ENCODE measurements at places on chromosomes 7 and 10. TPM values are rescaled to one million over a fixed set of nuclear protein-coding genes. Genes with fewer than 3 reads are reported as not detected.

SLC26A5 gene
- total RNA-seq = 0.23 TPM

PLCE1 gene
- total RNA-seq = 3.5 TPM

SPDYE5 gene
- 0.09 TPM for total RNA-seq

GRID2IP gene
- 0.86 TPM for total RNA-seq

RNF32 gene
- 1.8 TPM for total RNA-seq

CDC14C gene
- not detected for total RNA-seq

BLNK gene
- total RNA-seq = 43.9 TPM

WDFY4 gene
- total RNA-seq = 8.7 TPM

TMEM140 gene
- 19.4 TPM for total RNA-seq

EN2 gene
- not detected for total RNA-seq

IFIT1B gene
- not detected for total RNA-seq

DMBT1 gene
- total RNA-seq = 5.4 TPM

AGAP9 gene
- total RNA-seq = 10.8 TPM

NEURL1 gene
- 4.9 TPM for total RNA-seq

OR2A7 gene
- total RNA-seq = 4.8 TPM

NEUROG3 gene
- total RNA-seq = not detected

SFTPD gene
- 0.52 TPM for total RNA-seq

HERPUD2 gene
- total RNA-seq = 33.6 TPM

LRRC18 gene
- total RNA-seq = 0.20 TPM

NRG3 gene
- total RNA-seq = 14.6 TPM

ENTPD1 gene
- total RNA-seq = 68.3 TPM

HMX3 gene
- total RNA-seq = 1.6 TPM

PPP1R9A gene
- total RNA-seq = 30.5 TPM

DLX5 gene
- total RNA-seq = not detected

C10orf62 gene
- total RNA-seq = 1.0 TPM

HOXA11 gene
- not detected for total RNA-seq

TACR2 gene
- total RNA-seq = 1.6 TPM

ACTL6B gene
- 0.14 TPM for total RNA-seq

GPRIN2 gene
- total RNA-seq = 14.8 TPM

OR2A5 gene
- not detected for total RNA-seq

SNX8 gene
- 20.5 TPM for total RNA-seq

PMPCB gene
- total RNA-seq = 50.8 TPM

PTF1A gene
- not detected for total RNA-seq

NACAD gene
- total RNA-seq = 4.9 TPM

NCF1 gene
- 6.8 TPM for total RNA-seq

ATOH7 gene
- not detected for total RNA-seq

CYP26A1 gene
- total RNA-seq = not detected

TDRD1 gene
- 2.0 TPM for total RNA-seq

TMEM213 gene
- total RNA-seq = 0.12 TPM

C7orf57 gene
- total RNA-seq = not detected

PITX3 gene
- not detected for total RNA-seq

CCDC136 gene
- 25.3 TPM for total RNA-seq

CYP3A4 gene
- total RNA-seq = 9.7 TPM

LRGUK gene
- 2.4 TPM for total RNA-seq

PAPSS2 gene
- total RNA-seq = 96.4 TPM

UCMA gene
- total RNA-seq = not detected

TMEM229A gene
- 0.66 TPM for total RNA-seq

CLRN3 gene
- total RNA-seq = 40.8 TPM

IFRD1 gene
- 45.8 TPM for total RNA-seq

CHST15 gene
- total RNA-seq = 23.5 TPM

GIMAP7 gene
- total RNA-seq = 16.9 TPM

GPC2 gene
- total RNA-seq = 5.6 TPM

HGF gene
- total RNA-seq = 8.0 TPM

ERVW-1 gene
- total RNA-seq = not detected
